ENCODE measurements at places on chromosomes 5 and 9. TPM values are rescaled to one million over a fixed set of nuclear protein-coding genes. Genes with fewer than 3 reads are reported as not detected.

Gene WNK2
- total RNA-seq = 207 TPM

DNA sequence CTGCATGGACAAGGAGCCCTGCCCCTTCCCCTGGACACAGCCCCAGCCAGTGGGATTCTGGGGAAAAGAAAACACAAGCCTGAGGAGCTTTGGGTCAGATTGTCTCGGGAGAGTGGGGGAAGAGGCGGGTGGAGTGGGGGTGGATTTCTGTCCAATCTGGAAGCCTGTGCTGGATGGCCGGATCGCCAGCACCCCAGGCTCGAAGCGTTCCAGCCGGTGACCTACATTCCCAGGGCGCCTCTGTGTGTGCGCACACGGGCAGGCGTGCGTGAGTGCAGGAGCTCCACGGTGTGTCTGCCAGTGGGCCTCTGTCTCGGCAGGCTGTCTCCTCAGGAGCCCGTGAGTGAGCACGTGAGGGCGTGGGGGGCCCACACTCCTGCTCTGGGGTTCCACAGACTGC is 74.3 kb upstream of the DAB2IP start:
- no peak for DNase-seq

Gene PCDH1
- 64.4 TPM for total RNA-seq

- DNase-seq = no peak
Measured at GRCh38 chr9:111668026-111668573, 6.7 kb downstream of the GNG10 start.

DNA sequence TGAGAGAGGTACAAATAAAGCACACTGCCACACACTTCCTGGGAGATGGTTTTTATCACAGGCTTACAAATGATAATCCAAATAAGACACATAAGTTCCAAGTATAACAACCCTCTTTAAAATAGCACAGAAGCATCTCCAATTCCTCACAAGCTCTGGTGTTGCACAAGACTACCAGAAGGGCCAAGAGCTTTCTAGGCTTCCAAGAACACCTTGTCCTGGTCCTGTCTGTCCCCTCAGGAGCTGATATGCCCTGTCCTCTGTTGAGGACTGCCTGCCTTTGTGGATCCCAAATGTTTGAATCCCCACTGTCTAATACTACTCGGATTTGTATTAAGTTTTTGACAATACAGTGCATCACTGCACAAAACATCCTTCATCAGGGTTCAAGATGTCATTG is 110.1 kb downstream of the SPOCK1 start:
- DNase-seq = no peak

Gene ADCY2
- total RNA-seq = 2.4 TPM

Gene EQTN
- total RNA-seq = not detected

DNA sequence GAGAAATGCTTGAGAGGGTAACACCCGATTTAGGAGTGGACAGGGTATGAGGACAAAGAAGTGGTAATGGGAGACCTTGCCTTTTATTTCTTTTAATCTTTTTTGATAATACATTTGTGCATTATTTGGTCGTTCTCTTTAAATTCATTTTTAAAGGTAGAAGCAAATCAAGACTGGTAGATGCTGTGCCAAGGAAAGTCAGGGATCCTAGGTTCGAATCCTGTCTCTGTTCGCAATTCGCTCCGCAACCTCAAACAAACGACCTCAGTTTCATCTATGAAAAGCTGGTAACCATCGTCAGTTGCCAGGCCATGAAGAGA is 353 bp upstream of the TMED9 start:
- no peak for DNase-seq

Gene PCDHB9
- 0.40 TPM for total RNA-seq

Gene KIF4B
- not detected for total RNA-seq

DNA sequence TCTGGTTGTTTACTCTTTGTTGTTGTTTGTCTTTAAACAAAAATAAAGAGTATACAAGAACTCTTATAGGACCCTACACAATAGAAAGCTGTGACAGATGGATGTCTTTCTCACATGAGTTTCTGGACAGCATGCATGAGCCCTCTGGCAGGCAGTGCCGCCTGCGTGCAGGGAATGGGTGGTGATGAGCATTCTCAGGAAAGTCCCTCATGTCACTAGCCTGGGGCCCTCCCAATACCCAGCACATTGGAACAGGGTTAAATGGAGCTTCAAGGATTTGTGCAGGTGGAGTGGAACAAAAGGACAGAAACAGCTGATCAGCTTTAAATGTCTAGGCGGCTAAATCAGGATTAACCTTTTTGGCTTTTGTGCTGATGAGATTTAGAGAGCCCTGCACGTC is 181.0 kb upstream of the CD180 start:
- DNase-seq = no peak

DNA sequence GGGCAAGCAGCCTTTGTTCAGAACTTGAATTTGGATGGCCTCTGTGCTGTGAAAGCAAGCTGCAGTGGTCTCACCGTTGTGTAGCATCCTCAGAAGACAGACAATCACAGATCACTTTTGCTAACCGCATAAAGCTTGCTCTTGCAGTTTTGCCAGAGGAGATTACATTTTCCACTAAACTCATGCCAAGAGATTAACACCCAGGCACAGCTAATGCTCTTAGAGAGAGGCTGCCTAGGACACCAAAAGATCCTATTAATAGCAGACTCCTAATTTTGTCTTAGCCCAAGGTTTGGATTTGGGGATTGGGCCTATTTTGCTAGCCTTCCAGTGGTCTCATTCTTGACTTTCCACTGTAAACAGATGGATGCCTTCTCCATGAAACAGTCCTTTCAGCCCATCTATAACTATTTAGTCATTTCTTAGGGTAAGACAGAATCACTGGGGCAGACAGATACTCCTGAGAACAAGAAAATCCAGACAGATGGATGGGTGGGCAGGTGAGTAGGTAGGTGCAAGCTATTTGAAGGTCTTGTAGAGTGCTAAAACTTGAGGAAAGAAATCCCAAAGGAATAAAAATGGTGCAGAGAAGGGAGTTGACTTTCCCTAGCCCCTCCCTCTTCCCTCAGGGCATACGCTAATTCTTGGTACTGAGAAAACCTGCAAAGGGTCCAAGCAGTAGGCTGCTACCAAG is 506.2 kb downstream of the SPOCK1 start:
- DNase-seq = no peak

DNA sequence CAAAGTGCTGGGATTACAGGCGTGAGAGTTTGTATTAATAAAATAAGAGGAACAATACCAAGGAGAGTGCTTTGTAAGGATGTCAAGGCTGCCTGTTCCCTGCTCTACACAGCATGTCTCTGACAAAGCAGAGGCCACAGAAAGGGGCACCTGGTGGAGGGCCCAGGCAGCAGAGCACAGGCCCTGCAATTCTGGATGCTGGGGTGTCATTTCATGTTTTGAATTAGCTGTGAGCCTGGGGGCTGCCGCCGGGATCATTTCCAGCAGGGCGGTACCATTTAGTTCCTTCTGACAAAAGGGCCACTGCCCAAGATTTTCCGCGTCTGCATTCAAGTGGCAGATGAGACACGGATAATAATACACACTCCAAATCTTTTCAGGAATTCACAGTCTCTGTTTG is 396.9 kb downstream of the GADD45G start:
- DNase-seq = no peak

- DNase-seq = no peak
Measured at GRCh38 chr9:115382865-115383264, 264.9 kb upstream of the TNC start.

- DNase-seq = peak; percentile 71
Measured at GRCh38 chr9:35510754-35511428, 21.0 kb downstream of the RUSC2 start.

DNA sequence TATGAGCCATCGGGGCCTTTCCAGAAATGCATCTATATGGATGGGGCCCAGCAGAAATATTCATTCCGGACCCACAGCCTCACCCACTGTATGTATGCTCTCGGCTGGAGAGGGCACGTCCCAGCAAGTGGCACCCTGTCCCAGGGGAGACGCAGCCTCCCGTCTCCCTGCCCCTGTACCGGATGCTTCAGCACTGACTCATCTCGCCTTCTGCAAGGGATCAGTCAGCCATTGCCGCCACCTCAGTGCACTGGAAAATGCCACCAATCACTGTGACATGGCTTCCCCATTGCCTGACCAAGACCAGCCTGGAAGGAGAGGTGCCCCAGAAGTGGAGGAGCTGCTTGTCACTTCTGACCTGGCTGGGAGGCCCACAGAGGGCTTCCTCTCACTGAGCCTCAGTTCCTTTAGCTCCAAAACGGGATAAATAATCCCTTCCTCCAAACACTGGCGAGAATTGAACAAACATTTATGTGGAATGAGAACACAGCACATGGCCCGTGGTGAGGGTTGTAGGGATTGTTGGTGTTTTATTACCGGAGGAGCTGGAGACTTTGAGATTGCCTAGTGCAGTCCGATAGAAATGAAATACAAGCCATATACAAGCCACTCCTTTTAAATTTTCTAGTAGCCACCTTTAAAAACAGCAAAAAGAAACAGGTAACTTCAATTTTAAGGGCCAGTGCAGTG is 43.9 kb upstream of the ORM1 start:
- peak; percentile 34 for DNase-seq

Gene SPATA31E1
- not detected for total RNA-seq
